ENCODE measurements at places on chromosomes 7 and 10. TPM values are rescaled to one million over a fixed set of nuclear protein-coding genes. Genes with fewer than 3 reads are reported as not detected.

CADPS2 gene
- not detected for total RNA-seq

AKR1E2 gene
- total RNA-seq: 1.1 TPM

BEND7 gene
- not detected for total RNA-seq

GATA3 gene
- total RNA-seq: 0.53 TPM

AGBL3 gene
- total RNA-seq: 6.1 TPM

NCAPG2 gene
- 8.2 TPM for total RNA-seq

CRHR2 gene
- not detected for total RNA-seq

PTPRE gene
- 28.2 TPM for total RNA-seq

ZPBP gene
- not detected for total RNA-seq

DLX5 gene
- not detected for total RNA-seq

ACTL6B gene
- total RNA-seq: not detected

HACD1 gene
- total RNA-seq: 2.6 TPM

PIK3CG gene
- total RNA-seq: 62.0 TPM

INHBA gene
- total RNA-seq: not detected

TEX47 gene
- not detected for total RNA-seq

C10orf67 gene
- not detected for total RNA-seq

PRPS1L1 gene
- total RNA-seq: not detected

TWNK gene
- total RNA-seq: 19.2 TPM

HTRA1 gene
- total RNA-seq: not detected

CALHM3 gene
- not detected for total RNA-seq

STEAP2 gene
- not detected for total RNA-seq

TMEM176B gene
- 0.47 TPM for total RNA-seq

NKX1-2 gene
- total RNA-seq: not detected

PIP gene
- not detected for total RNA-seq

H2BK1 gene
- 1.8 TPM for total RNA-seq

CLIP2 gene
- 60.4 TPM for total RNA-seq

TMEM184A gene
- not detected for total RNA-seq

HHEX gene
- total RNA-seq: 50.3 TPM

PHKG1 gene
- 2.0 TPM for total RNA-seq

DPCD gene
- total RNA-seq: 2.9 TPM

PDZD7 gene
- total RNA-seq: 0.11 TPM

ZNF804B gene
- not detected for total RNA-seq

SLC26A3 gene
- not detected for total RNA-seq

SPDYE9 gene
- not detected for total RNA-seq

VAX1 gene
- not detected for total RNA-seq

NPFFR1 gene
- total RNA-seq: not detected
